ENCODE measurements at places on chromosomes 6 and 20.

DNA sequence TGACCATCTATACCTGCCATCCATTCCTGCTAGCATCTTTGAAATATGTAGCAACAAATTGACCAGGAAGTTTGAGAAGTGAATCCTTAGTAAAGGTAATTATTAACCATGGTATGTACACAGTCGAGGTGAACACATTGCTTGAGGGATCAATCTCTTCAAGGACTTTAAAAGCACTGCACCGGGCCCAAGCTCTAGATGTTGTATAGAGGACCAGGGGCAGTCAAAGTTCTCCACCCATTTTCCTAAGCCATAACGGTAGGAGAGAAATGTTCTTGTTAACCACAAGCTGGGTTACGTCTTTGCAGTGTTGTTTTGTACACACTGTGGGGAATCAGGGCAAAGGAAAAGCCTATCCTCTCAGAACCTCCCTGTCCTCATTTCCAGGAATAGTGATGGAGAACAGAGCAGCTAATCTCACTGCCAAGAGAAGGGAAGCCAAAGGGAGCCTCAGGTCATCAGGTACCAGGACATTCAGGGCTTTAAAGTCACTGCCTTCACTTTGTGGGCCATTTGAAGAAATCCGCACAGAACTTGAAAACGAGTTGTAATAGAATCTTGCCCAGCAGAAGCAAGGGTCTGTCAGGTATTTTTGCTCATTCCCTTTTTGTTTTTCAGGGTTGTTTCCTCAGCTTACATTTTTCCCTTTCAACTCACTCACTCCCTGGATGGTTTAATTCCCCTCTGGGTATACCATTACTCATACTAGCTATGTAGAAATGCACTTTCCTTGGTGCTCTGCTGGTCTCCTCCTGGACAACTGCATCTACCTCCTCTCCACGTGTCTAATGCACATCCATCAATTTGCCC lies 5.3 kb upstream of the PM20D2 start:
- no peak for DNase-seq

DNA sequence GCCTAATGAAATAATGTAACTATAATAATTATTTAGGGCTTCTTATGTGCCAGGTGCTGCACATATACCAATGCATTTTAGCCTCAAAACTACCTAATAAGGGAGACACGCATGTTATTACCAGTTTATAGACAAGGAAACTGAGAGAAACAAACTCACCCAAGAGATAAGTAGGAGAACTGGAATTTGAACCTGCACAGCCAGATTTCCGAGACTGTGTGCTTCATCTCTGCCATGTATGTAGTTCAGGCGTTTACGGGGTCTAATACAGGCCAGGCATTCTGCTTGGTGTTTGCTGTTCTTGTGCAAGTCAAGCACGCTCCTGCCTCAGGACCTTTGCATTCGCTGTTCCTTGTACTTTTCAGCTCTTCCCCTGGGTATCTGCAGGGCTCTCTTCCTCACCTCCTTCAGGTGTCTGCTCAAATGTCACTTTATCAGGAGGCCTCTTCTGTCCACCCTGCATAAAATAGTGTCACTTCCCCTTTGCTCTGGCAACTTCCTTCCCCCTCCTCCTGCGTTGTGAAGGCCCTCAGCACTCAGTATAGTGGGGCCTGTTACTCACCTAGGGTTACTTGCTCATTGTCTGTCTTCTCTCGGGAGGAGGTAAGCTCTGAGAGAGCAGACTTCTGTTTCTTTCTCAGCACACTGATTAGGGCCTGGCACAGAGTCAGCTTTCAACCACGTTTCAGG lies 6.1 kb upstream of the NSFL1C start:
- no peak for DNase-seq

DNA sequence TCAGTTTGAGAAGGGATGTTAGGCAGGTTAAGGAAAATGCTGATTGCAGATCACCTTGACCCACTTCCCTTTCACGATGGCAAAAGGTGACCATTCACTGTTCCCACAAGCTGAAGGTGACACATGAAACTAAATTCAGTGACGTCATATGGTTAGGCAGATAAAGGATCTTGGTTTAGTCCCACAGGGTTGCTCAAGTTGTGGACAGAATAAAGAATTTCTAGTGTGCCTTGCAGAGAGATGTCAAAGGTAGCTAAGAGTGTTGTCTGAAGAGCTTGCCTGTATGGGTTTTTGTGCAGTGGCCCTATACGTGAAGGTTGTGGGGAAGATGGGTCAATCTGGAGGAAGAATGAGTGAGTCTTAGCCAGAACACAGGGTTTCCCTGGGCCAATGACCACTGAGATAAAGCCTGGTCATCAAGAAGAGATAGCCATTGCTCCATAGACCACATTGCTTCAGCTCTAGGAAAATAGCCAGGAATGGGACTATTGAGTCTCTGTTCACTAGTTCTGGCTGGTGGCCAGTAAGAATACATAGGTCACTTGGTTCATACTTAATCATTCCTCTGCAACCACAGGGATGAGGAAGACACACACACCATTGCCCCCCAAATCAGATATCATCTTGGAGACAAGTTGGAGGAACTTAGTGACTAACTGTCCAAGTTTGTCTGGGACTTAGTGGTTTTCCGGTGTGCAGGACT lies 148.5 kb upstream of the ATXN1 start:
- DNase-seq: no peak

GRCh38 chr6:139538366-139538765 lies 163.9 kb upstream of the CITED2 start:
- no peak for DNase-seq

DNA sequence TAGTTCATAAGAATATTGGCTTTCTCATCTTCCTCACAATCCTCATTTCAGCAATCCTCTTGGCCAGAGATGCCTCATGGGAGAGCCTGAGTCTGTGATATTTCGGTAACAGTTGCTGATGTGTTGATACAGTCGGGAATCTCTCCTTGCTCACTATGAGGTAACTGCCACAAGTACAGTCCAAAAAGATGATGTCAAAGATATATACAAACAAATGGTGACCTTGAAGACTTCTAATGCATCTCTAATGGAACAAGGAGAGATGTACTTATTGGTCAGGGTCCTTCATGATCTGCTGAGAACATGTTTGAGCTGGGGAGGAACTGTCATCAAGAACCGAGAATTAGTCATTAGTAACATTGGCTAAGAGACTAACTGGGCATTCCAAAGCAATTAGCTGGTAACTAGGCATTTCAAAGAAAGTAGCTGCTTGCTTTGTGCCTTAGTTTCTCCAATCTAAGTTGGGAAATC lies 56.1 kb downstream of the FILIP1 start:
- no peak for DNase-seq

DNA sequence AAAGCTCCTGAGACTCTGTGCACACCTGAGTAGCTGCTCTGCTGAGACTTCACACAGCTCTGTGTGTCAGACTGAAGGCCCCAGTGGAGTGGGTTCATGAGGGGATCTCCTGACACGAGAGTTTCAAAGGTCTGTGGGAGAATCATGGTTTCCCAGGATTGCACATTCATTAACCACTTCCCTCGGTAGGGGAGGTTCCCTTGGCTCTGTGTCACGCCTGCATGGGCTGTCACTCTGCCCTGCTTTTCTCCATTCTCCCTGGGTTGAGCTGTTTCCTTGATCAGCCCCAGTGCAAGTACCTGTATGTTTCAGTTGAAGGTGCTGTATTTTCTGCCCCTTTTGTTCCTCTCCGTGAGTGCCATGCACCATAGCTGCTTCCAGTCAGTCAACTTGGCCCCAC lies 236.9 kb downstream of the EPM2A start:
- DNase-seq: no peak

- DNase-seq: no peak
Observed at GRCh38 chr6:162970246-162970645, 242.5 kb downstream of the PACRG start.

- no peak for DNase-seq
Observed at GRCh38 chr20:64027981-64028685, 7.8 kb upstream of the C20orf204 start.

- no peak for DNase-seq
Observed at GRCh38 chr6:139698526-139699176, 324.2 kb upstream of the CITED2 start.

GRCh38 chr6:48869595-48869994 lies 593.5 kb downstream of the MMUT start:
- DNase-seq: no peak

- peak; percentile 74 for DNase-seq
Observed at GRCh38 chr6:2931970-2932748, 29.1 kb upstream of the SERPINB9 start.

DNA sequence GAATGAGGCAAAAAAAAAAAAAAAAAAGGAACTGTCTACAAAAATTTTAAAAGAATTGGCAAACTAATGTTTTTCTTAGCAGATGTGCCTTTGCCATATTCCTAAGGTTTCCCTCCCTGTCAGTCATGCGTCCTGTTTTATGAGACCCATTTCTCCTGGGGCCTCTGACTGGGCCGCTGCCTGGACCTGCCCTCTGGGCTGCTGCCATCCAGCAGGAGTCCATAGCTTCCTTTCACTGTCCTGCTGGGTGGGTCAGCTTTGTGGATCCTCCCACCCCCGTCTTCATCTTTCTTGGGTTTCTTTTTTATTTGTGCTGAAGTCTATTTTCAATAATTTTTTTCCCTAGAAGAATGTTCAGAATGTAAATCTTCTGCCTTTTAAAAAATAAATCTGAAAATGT lies 110.8 kb upstream of the SCP2D1 start:
- DNase-seq: no peak

- no peak for DNase-seq
Observed at GRCh38 chr6:82331031-82331773, 32.4 kb upstream of the TPBG start.

DNA sequence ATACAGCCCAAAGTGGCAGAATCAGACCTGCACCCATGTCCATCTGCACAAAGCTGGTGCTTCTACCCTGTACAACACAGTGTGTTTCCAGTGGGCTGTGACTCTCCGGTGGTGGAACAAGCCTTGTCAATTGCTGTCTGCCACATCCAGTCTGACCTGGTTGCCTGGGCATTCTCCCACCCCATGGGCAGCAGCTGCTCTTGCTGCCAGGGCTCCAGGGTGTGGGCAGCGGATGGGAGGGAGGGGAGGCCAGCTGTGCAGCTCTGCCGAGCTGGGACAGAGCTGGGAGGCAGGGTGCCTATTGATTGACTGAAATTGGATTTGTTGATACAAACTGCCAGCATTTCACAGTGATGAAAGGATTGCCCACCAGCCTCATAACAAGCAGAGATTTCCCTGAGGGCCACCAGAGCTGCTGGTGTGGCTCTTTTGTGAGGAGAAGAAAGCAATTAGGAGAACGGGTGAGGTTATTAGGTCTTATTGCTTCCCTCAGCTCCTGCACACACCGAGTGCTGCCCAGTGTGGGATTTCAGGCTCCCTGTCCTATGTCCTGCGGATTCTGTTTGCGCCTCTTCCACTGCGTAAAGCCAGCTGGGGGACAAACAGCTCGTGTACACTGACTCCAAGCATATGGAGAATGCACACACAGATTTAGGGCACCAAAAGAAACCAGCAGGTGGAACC lies 150.8 kb downstream of the NRN1 start:
- no peak for DNase-seq

DNA sequence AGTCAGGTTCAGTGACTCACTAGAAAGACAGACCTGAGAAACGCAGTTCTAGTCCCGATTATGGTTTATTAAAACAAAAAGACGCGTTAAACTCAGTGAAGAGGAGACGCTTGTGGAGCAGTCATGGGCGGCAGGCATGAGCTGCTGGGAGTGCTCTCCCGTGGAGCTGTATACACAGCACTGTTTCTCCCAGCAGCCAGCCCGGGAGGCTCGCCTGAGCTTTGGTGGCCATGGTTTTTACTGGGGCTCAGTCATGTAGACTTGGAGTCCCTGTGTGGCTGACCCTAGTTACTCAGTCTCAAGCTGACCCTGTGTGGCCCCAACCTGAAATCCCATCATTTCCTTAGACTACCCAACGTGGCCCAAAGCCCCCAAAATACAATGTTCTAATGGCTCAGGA lies 41.2 kb upstream of the BHLHE23 start:
- DNase-seq: no peak

DNA sequence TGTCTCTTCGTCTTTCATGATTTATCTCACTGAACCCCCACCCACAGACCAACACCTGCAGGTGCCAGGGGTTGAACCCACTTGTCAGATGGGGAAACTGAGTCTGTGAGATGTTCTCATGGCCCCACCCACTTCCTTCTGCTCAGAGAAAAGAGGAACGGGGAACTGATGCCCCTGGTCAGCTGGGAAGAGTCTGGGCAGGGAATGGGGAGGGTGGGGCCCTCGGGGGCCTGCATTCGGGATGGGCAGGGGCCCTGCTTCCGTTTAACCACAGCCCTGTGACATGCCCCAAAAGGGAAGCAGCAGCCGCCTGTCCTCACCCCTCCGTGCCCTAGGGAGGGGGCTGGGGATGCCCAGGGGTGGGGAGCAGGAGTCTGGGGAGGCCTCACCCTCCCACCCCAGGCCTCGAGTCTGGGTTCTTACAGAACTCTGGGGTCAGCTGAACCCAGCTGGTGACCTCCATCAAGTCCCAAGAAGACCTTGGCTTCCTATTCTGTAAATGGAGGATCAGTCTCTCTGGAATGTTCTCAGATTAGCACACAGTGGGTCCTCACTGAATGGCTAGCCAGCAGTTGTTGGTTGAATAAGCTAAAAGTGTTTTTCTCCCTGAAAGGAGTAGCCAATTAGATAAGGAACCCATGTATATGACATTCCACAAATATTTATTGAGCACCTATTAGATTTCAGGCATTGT lies 81.5 kb downstream of the CEBPB start:
- DNase-seq: no peak

GRCh38 chr20:39736434-39737327 lies 774.5 kb downstream of the DHX35 start:
- no peak for DNase-seq

- DNase-seq: no peak
Observed at GRCh38 chr20:32807706-32808105, 12.0 kb upstream of the MAPRE1 start.

DNA sequence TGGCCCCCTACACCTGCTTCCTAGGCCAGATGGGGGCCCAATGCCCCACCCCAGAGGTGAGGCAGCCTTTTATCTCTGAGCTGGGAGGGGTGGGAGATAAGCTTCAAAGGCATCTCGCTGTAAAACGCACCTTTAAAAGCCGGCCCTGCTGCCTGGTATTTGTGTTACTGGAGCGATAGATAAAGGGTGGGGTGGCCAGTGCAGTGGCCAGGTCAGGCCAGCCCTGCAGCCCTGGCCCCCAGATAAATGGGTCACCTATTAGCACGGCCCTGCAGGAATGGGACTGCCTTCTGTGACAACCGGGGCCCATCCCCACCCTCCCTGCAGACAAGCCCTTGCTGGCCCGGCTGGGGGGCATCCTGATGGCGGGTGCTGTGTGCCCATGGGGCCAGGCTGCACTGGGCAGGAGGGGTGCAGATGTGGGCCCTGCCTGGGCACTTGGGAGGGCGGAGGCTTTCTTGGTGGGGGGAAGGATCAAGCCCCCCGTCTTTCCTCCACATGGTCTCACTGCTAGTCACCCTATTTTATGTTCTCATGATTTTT lies 3.0 kb upstream of the RBBP8NL start:
- no peak for DNase-seq

- DNase-seq: peak; percentile 55
Observed at GRCh38 chr20:56348305-56348693, 10.5 kb upstream of the FAM210B start.

GRCh38 chr6:170131351-170131750 lies 159.5 kb downstream of the DLL1 start:
- no peak for DNase-seq

Data from prostate gland (tissue), 2 donors.